ENCODE measurements at places on chromosomes 12 and 14. TPM values are rescaled to one million over a fixed set of nuclear protein-coding genes. Genes with fewer than 3 reads are reported as not detected.

GRCh38 chr12:106280106-106280505 is 22.4 kb upstream of the TCP11L2 start:
- DNase-seq: no peak

FIGNL2 gene
- total RNA-seq: 0.27 TPM

INSM2 gene
- total RNA-seq: not detected

WNT1 gene
- 0.62 TPM for total RNA-seq

GPR68 gene
- total RNA-seq: 18.8 TPM

DNA sequence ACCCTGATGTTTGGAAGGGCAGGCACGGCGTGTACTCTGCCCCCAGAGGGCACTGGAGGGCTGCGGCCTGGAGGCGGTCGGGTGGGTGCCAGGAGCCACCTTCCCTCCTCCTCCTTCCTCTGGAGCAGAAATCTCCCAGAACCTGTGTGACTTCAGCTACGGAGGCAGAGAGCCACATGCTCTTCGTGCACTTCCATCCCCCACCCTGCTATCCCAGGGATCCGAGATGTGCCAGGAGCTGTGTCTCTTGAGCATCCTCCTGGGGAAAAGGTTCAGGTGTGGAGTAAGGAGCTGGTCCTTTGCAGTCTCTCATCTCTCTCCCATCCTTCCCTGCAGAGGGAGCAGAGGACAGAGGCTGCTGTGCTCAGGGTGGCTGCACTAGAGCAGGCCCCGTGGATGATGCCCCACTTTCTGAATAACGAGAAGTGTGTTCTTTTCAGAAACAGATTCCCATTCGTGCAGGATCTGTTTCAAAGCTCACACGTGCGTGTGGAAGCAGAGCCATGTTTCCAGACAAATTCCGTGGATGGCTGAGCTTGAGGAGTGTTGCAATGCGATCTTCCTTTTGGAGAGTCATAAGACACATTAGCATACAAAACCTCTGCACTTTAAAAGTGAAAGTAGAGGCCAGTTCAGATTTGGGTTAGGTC is 162.9 kb downstream of the ADGRD1 start:
- no peak for DNase-seq

- no peak for DNase-seq
Measured at GRCh38 chr12:6264402-6265037, 46.0 kb upstream of the PLEKHG6 start.

DNA sequence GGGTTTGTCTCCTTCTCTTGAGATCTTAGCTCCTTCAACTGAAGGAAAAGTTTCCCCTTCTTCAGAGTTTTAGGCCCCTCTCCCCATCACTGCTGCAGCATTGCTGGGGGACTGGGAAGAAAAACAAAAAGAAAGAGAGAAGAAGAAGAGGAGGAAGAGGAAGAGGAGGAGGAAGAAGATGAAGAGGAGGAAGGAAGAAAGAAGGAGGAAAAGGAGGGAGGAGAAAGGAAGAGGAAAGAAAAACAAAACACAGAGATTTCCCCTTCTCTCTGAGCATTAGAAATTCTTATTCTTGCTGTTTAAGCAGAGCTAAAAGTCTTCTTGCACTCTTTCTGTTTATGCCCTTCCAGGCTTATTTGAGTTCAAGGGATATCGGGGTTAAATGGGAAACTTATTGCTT is 219.8 kb upstream of the AMIGO2 start:
- DNase-seq: no peak

TMEM121 gene
- 1.8 TPM for total RNA-seq

GRCh38 chr12:48933664-48934311 is 8.5 kb upstream of the FKBP11 start:
- DNase-seq: no peak

Measured in CD4-positive, CD25-positive, alpha-beta regulatory T cell (primary cell).